Stimulated activated CD4-positive, alpha-beta T cell treated with anti-CD3 and anti-CD28 coated beads, TNF-alpha, amount 100 ng/mL, for 1 hour (primary cell): ENCODE measurements at places on chromosomes 13 and 19.

- DNase-seq, result no peak
Observed at GRCh38 chr19:54248016-54248601, 5.5 kb upstream of the LILRA6 start.

DNA sequence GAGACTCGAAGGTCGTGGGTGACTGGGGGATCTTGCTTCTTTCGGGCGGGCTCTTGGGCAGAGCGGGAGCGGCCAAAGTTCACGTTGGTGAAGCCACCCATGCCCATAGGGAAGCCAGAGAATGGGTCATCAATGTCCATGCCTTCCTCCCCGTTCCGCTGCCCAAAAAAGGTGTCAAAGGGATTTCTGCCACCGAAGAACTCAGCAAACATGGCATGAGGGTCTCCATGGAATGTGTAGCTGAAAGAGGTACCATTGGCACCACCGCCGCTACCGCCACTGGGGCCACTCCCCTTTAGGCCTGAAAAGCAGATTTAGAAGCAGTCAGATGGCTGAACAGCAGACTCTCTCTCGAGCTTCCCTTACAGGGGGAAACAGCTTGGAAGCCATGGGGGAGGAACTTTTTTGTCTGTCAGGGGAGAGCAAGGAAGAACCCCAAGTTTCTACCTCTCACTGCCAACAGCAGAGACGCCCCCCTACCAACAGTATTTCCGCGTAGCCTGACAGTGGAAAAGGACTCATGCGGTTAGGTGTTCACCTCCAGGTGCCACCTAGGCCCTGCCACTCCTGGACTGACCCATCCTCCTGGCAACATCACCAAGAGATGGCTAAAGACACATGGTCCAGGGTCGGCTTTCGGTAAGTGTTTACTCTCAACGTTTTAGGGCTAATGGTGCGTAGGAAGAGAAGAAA, 1.3 kb downstream of the DNAJB1 start:
- DNase-seq, result no peak

DNA sequence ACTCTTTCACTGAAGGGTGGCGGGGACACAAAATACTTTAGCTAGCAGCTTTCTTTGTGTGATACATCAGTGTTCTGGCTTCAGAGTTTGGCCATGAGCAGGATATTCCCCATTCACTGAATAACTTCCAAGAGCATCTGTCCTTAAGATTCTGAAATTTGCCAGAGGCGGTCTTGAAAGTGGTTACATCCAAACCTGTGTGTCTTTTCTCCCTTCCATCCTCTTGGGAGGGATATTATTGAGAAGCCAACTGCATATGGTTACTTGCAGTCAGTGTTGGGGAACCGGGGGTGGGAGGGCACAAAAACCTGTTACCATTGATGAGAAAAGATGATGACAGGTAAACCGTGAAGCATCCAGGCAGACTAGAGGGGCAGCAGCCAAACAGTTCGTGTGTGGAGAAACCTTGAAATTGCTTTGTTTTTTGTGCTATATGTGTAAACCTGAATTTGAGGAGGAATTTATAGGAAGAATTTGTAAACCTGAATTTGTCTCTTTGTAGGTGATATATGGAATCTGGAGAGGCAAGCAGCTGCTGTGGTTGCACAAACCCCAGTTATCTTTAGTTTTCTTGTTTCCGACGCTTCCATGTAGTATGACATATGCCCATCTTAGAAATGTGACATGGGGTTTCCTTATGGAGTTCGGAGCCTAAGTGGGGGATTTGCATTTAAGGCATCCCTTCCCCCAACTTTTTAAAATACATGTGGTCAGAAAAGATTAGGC, 104.8 kb downstream of the WDFY2 start:
- no peak for DNase-seq

DNA sequence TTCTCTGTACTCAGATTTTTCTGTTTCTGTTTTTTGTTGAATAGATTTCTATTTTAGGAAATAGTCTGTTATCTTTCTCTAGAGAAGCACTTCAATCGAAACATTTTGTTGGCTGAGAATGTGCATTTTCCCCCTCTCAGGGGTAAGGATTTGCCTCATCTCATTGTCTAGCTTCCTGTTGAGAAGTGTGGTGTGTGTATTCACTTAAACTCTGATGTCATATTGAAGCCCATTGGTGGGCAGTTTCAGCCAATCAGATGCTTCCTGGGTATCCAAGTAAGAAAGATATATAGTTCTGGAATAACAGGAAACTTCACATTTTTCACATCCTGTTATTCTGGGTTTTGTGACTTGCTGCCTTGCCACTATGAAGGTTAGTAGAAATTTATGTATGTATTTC, 87.6 kb downstream of the ARHGEF7 start:
- no peak for DNase-seq

- no peak for DNase-seq
Observed at GRCh38 chr13:84077271-84077670, 195.0 kb upstream of the SLITRK1 start.

- DNase-seq, result no peak
Observed at GRCh38 chr13:34894756-34895155, 47.3 kb upstream of the NBEA start.

DNA sequence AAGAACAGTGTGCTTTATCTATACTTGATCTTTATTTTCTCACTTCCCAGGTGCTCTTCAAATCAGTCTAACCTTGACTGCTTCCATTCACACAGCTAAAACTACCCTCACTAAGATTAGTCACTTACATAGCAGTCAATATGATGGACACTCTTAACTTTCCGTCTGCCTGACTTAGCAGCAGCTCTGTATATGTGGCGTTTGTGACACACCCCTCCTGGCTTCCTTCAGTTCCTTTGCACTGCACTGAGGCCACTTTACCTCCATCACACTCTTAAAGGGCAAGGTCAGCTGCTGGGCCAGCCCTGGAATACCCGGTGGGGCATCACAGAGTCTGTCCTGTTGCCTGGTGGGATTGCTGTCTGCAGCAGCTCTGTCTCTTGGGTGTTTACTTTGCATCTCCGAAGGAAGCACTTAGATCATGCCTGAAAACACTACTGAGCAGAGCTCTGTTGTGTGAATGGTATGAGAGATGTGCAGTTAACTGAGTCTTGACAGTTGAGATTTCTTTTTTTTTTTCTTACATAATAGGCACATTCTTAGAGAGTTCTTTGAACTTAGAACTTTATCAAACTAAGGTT, 35.6 kb upstream of the IL17D start:
- no peak for DNase-seq

GRCh38 chr13:43085545-43085944, 62.2 kb downstream of the DNAJC15 start:
- DNase-seq, result no peak

- no peak for DNase-seq
Observed at GRCh38 chr13:111282425-111282824, 38.0 kb upstream of the TEX29 start.
